ENCODE measurements at places on chromosomes 3 and 15.

DNA sequence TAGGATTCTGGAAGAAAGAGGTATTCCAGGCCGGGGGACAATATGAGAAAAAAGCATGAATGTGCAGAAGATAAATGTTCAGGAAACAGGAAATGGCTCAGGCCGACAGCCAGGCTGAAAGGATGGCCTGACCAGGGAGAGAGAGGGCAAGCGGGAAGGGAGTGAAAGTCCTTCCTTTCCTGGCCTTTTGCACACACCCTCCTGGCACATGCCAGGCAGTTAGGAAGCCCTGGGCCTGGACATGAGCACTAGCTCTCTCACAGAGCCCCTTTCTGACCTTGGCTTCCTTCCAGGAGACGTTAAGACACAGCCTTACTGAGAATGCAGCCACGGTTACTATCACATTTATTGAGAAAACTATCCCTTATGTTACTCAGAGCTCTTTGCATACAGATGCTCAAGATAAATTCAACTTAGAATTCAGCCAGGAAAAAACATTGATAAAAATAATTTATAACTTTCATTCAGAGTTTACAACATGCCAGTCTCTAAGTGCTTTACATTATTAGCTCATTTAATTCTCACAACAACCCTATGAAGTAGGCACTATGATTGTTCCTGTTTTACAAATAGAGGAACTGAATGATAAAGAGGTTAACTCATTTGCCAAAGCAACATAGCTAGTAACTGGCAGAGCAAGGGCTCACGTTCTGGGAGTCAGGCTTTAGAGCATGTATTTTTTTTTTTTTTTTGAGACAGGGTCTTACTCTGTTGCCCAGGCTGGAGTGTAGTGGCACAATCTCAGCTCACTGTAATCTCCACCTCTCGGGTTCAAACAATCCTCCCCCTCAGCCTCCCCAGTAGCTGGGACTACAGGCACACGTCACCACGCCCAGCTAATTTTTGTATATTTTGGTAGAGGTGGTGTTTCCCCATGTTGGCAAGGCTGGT, 39.4 kb upstream of the SMAD3 start:
- no peak for DNase-seq

DNA sequence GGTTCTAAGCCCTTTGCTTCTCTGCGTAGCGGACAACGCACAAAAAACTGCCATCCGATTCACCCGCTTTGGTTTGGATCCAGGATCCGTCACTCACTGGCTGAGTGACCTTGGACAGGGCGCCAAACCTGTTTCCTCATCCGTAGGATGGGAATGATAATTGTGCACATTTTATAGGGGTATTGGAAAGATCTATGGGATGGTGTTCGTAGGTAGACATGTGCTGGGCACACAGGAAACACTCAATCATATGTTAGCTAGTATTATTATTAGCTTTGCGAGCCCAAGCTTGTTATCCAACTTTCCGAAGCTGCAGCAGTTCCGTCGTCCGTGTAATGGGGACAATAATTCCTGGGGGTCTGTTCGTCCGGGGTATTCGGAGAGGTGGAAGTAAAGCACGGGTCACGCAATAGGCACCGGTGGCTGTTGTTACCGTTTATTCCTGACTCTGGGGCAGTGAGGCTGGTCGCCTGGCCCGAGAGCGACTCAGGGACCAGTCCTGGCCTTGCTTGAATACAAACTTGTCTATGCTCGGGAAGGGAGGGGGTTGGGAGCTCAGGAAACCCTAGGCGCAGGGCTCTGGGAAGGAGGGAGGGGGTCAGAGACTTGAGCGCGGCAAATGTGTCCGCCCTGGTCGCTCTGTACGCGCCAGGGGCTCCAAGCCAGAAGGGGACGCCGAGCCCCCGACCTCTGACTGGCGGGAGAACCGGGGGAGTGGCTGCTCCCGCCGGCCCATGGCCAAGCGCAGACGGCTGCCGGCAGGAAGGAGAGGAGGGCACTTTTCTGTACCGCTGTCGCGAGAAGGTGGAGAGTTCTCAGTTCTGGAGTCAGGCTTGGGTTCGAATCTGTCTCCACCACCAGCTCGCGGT, 1.3 kb downstream of the SPSB4 start:
- no peak for DNase-seq

GRCh38 chr3:175421902-175422301, 562.8 kb downstream of the NAALADL2 start:
- no peak for DNase-seq

GRCh38 chr3:136844724-136845123, 17.3 kb upstream of the NCK1 start:
- no peak for DNase-seq

- no peak for DNase-seq
Observed at GRCh38 chr3:147312786-147313280, 93.5 kb downstream of the ZIC4 start.

DNA sequence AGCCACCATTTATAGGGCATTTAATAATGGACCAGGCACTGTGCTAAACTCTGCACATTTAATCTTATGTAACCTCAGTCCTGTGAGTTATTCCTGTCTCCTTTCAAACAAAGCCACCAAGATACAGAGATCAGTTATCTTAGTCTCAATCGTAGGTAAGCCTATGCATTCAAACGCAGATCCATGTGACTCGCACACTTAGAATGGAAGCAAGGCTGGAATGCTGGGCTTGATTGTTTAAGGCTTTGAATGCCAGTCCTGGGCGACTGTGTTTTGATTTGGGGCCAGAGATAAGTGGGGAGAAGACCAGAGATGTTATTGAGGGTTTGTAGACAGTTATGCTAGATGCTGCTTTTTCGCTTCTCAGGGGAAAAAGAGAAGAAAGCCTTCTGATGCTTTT, 22.2 kb downstream of the MED12L start:
- DNase-seq = no peak

DNA sequence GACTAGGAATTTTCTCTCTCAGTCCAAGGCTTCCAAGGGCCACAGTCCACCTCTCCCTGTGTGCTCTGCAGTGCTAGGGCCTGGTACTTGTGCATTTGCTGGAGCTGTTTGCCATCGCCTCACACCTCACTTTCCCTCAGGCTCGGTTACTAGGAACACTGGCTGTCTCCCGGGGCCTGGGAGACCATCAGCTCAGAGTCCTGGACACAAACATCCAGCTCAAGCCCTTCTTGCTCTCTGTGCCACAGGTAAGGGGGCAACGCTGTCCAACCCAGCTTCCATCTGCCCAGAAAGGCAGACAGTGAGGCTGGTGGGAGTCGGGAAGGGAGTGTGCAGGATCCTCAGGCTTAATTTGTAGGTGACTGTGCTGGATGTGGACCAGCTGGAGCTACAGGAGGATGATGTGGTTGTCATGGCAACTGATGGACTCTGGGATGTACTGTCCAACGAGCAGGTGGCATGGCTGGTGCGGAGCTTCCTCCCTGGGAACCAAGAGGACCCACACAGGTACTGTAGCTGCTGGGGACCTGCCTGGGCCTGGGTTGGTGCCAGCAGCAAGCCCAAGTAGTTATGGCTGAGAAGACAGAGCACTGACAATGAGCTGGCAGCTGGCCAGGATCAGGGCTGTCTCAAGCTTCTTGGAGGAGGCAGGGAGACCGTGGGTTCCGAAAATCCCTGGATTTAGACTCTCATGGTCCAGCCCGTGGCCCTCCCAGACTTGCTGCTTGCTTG, 3.4 kb downstream of the PPM1M start:
- no peak for DNase-seq

DNA sequence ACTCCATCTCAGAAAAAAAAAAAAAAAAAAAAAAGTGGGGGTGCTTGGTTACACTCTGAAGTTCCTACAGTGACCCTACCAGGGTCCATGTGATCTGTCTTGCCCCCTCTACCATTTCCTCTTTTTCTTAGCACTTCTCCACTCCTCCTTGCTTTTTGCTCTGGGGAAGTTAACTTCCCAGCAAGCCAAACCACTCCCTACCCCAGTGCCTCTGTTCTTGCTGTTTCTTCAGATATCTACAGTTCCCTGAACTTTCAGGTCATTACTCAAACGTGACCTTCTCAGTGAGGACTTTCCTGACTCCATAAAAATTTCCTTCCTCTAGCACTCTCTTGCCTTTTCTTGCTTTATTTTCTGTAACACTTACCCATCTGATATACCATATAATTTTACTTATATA, 61.1 kb upstream of the GCNT3 start:
- no peak for DNase-seq

GRCh38 chr3:100865442-100865841, 127.8 kb downstream of the ABI3BP start:
- no peak for DNase-seq

GRCh38 chr15:81339321-81339720, 15.4 kb upstream of the STARD5 start:
- no peak for DNase-seq

GRCh38 chr3:187913617-187914033, 168.4 kb upstream of the BCL6 start:
- peak; percentile 28 for DNase-seq

- no peak for DNase-seq
Observed at GRCh38 chr15:67358391-67358790, 103.8 kb downstream of the IQCH start.

Measured in H54 (cell line).